ENCODE measurements at places on chromosomes 7 and 10.

DNA sequence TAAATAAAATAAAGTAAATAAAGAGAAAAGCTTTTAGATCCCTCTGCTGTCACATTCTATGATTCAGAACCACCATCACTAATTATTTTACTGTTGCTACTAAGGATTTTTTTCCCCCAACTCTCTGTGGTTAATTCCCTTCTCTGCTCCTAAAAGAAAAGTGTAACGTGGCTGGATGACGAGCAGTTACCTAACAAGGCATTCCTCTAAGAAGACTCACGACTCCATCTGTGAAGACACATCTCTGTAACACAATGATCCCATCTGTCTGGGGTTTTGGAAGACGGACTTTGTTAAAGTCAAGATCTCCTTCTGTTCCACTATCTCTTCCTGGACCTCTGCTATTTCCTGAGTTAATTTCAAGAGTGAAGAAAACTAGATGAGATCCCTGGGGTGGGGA, 179.9 kb downstream of the SFMBT2 start:
- DNase-seq = no peak

DNA sequence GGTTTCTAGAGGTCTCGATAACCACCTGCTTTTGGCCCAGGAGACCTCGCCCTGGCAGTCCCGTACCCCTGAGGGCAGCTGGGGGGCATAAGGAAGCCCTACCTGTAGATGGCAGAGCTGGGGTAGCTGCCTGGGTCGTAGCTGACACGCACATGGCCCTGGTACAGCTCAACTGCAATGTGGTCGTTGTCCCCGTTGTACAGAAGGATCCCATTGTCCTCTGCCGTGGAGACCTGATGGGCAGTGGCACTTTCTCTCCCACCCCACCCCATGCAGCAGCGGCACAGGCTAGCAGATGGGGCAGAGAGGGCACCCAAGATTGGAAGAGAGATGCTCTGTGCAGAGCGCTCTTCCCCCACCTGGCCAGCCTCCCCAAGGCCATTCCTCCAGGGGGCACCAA, 172.5 kb downstream of the LCOR start:
- no peak for DNase-seq

DNA sequence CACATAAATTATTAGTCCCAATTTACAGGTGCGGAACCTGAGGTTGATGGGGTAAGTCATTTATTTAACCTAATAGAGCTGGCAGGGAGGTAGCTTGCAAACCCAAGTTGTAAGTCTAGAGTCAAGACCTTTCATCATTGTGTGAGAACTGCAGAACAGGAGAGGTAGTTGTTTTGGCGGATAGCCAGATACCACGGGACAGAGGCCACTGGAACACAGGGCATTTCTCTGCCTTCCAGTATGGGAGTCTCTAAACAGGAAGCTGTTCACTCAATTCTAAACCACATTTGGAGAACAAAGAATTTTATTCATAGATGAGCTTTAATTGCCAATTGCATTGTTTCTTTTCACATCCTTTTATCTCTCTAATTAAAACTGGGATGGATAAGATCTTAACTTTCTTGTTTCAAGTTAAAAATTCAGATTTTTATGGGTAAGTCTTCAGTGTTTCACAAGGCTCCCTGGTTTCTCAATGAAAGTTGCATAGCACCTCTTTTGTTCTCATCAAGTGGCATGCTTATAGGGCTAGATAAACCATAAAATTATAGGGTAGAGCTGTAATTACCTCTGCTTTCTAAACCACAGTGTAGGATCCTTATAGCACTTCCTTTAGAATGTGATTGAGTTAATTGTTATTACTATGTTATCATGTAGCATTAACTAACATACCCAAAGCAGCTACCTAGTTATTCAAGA, 489.0 kb downstream of the GATA3 start:
- DNase-seq = no peak

DNA sequence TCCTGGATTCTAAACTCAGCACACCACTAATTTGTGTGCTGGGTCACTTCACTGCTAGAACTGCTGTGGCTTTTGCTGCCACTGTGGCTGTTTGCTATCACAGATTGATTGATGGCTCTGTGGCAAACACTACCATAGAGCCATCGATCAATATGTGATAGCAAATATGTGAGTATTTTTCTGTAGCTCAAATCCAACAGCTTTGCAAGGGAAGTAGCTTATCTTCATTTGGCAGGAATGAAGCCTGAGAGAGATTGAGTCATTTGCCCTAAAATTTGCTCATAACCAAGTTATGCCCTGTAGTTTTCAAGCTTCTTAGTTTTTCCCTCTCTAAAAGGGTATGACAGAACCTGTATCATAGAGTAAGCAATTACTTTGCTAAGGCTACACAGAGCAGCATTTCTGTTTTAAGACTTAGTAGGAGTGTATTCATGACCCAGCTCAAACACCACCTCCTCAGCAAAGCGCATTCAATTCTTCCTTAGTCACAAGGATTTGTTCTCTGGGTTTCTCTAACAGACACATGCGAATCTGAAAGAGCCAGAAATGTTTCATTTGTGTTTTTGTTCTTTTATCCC, 43.1 kb downstream of the MINPP1 start:
- no peak for DNase-seq

DNA sequence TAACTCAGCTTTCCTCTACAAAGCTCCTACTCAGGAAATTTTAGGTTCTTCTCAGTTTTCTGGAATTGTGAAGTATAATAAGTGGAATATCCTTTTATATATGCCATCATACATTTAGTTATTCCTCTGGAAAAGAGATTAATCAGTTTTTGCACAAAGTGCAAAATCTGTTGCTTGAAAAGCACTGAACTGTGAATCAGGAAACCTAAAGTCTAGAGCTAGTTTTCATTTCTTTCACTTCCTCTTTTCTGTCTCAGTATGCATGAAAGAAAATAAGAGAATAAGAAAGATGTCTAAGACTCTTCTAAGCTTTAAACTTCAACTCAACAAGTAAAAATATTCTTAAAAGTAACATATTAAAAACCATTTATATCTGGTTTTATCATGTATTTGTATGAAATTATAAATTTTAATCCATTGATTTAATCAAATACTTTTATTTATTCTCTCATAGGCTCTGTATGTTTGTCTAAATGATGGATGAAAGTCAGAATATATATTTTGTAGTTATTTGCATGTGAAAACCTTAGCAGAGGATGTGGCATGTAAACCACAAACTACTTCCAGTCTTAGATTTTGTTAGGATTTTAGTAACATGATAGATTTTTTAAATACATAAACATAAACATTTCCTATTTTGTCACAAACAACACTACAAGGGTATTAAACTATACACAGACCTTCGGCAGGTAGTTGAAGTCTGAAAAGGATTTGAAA, 1073.0 kb downstream of the XPNPEP1 start:
- DNase-seq = no peak

GRCh38 chr10:92290076-92290836, 622 bp downstream of the CPEB3 start:
- peak; percentile 21 for DNase-seq

DNA sequence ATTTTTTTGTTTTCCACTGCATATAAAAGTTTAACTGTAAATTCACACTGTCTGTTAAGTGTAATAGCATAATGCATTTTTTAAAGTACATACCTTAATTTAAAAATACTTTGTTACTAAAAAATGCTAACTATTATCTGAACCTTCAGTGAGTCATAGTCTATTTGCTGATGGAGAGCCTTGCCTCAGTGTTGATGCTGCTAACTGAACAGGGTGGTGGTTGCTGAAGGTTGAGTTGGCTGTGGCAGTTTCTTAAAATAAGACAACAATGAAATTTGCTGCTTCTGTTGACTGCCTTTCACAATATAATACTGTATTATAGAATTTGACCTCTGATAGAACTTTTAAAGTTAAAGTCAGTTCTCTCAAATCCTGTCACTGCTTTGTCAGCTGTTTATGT, 72.3 kb upstream of the GATAD1 start:
- DNase-seq = no peak

DNA sequence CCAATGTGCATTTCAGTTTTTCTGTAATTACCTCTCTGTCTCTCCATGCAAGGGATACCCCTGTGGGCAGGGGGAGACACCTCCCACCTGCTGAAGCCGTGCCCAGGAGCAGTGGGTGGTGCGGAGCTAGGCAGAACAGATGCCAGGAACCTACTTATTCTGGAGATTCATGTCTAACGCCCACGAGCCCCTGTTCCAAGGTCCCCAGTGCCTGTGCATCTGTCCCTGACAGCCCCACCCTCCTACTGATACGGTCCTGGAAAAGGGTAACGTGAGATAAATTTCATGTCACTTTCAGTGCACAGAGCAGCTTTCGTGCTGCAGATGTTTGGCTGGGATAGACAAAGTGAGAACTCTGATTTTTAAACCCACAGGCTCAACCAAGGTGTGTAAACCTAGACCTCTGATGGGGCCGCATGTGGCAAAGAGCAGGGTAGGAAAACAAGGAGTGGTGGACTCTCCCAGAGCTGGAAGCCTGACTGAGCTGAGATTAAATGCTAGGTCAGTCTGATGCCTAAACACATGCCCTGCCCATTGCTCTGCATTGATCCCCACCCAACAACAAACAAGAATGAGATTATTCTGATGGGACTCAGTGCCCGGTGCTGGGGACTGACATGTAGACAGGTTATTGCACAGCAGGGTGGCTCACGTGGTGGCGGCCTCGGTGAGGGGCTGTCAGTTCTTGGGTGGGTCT, 123.6 kb upstream of the GDF10 start:
- DNase-seq = no peak

DNA sequence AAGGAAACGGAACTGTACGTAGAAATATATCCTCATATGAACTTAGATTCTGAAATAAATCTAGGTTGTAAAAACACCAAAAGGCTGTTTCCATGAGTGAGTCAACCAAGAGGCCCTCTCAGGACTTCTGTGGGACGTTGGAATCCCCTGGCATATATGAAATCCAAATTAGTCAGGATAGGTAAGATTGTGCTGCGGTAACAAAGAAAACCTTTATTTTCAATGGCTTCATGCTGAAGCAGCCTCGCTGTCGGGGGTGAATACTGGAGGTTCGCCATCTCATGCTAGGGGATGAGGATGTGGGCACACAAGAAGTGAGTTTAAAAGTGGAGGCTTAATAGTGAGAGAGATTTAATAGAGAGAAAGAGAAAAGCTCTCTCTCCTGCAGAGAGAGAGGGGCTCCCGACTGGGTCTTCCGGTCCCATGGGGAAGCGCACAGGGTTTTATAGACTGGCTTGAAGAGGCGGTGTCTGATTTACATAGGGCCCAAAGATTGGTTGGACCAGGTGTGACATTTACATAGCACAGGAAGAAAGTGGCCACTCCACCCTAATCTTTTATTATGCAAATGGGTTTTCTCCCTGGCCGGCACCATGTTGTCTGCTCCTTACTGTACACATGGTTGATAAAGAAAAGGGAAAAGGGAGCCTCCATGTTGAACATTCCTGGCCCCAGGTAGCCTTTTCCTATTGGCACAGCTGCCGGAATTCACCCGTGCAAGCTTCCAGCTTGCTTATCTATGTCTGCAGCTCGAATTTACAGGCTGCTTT, 52.3 kb upstream of the SEPHS1 start:
- DNase-seq = no peak

DNA sequence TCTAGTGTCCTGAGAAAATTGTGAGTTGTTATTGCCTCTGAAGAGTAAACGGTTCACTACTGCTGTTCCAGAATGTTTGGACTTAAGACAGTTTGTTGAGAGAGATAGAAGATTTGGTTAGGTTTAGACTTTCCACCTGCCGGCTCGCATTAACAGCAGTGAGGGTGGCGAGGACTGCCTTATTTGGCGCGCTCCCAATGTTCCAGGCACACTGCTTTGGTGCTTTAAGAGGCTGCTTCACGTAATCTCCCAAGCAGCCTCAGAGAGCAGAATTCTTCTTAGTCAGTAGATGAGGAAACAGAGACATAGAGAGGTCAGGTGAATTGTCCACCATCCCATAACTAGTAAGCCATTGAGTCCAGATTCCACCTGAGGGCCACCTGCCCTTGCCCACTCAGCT, 41.1 kb downstream of the GLRX3 start:
- no peak for DNase-seq

- DNase-seq = no peak
Observed at GRCh38 chr10:125144693-125145623, 15.4 kb downstream of the CTBP2 start.

DNA sequence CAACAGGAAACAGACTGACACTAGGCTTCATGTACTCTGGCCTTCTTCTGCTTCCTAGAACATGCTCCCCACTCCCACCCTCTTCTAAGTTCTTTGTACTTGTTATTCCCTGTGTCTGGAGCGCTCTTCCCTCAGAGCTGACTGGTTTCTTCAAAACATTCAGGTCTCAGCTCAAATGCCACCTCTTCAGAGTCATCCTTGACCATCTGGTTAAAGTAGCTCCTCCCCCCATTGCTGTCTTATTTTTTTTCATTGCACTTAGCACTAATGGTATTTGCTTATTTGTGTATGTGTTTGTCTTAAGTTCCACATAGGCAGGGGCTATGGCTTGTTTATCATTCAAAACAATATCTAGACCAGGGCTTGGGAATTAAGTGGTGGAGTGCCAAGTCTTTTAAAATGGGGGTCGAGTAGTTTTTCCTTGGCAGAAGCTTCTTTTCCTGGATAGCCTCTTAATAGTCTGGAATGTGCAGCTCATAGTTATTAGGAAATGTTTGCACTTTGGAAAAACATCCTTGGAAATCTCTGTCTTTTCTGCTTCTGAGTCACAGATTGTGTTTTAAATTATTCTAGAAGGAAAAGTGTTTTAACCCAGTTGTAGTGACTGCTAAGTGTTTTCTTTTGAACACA, 60.0 kb downstream of the RALA start:
- no peak for DNase-seq

- DNase-seq = no peak
Observed at GRCh38 chr7:13832346-13832745, 157.1 kb downstream of the ETV1 start.

GRCh38 chr7:2897023-2897422, 52.9 kb upstream of the GNA12 start:
- DNase-seq = no peak

- DNase-seq = no peak
Observed at GRCh38 chr10:34295142-34295548, 520.0 kb downstream of the PARD3 start.

- DNase-seq = no peak
Observed at GRCh38 chr7:30459591-30460245, 18.9 kb downstream of the NOD1 start.

- DNase-seq = peak; percentile 0
Observed at GRCh38 chr10:63977329-63977923, 456.2 kb downstream of the REEP3 start.

DNA sequence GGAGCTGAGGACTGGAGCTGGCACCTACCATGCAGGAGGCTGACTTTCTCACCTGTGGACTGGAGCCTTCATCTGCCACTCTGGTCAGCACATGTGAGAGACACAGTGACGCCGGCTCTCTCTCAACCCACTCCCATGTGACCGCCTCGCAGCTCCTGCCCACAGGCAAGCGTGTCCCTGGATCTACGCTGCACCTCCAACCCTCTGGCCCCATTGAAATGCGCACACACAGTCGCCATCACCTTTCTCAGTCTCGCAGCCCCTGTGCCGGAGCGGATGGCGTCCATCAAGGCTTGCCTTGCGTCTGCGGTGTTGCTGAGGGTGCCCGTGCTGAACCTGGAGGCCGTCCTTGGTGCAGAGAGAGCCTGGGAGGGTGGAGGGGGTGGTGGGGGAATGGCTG, 242.2 kb upstream of the GRB10 start:
- no peak for DNase-seq

GRCh38 chr7:79570903-79571302, 117.4 kb upstream of the MAGI2 start:
- no peak for DNase-seq

Data from CD4-positive, alpha-beta T cell treated with Interferon alpha-2 for 1 hour (primary cell).